ENCODE measurements at places on chromosomes 6 and 20.

DNA sequence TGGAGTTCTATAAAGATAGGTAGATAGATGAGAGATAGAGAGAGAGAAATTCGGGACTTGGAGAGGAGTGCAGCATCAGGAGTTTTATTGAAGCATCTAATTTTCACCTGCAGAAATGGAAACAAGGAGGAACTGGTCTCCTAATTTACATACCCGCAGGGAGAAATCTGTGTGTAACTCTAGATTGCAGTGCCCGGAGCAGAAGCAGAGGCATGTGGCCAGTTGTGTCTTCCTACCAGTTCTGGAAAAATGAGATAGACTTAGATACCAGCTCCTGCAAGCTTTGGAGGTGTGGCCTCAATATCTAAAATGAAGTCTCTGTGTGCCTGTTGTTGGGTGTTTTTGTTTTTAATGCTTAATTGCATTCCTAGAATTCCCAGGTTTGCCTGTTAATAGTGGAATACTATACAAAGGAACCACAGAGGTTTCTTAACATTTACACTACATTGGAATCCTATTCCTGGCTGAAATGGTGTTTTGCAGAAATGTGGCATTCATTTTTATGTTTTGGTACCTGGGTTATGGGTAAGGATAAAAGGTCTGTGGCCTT lies 57.4 kb downstream of the DTD1 start:
- no peak for DNase-seq

DNA sequence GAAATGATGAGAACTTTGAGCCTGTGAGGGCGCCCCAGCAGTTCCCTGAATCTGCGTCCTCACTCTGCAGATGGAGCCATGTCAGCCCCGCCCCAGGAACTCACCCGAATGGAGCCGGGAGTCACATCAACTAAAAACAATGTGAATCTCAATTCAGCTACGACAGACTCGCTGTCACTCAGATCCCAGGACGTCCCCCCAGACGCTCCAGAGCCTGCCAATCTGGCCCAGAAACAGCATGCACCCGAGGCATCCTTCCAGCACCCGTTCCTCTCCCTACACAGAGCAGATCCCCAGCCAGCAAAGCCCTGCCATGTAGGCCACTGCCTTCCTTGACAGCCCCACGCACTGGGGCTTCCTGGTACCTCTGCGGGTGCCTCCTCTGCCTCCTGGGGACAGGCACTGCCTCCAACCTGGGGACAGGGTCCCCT lies 248.0 kb downstream of the TTLL2 start:
- DNase-seq, result no peak

- DNase-seq, result no peak
Observed at GRCh38 chr6:168599769-168600330, 158.9 kb downstream of the SMOC2 start.

GRCh38 chr6:167766986-167767714 lies 59.6 kb upstream of the AFDN start:
- no peak for DNase-seq

DNA sequence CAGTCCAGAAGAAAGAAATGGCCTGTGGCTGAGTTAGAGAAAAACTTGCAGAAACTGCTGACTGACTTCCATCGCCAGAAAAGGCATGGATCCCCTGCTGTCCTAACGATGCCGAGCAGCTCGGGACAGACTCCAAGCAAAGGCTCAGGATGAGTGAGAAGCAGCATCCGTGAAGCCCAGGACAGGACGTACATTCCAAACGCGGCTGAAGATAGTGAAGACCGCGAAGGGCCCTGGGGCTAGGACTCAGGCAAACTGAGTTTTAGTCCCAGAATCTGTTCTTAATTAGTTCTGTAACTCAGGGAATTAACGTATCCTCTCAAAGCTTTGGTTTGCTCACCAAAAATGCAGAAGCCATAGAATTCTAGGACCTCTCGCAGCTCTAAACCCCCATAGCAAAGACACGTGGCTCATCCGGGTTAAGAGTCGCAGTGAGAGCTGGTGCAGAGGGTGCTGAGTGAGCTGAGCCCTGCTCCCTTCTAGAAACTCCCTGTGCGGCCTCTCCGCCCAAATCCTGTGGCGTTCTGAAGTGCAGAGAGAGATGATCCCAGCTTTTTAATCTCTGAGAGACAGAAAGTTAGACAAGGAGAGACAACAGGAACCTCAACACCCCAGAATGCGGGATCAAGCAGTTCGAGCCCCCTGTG lies 132.9 kb upstream of the THBS2 start:
- DNase-seq, result no peak

Measured in cerebellar nuclear complex (tissue), 1 donor.